ENCODE measurements at places on chromosomes 11 and 22.

- DNase-seq = no peak
These were observed 4.7 kb upstream of the TTC36 start for GRCh38 chr11:118522571-118523072.

DNA sequence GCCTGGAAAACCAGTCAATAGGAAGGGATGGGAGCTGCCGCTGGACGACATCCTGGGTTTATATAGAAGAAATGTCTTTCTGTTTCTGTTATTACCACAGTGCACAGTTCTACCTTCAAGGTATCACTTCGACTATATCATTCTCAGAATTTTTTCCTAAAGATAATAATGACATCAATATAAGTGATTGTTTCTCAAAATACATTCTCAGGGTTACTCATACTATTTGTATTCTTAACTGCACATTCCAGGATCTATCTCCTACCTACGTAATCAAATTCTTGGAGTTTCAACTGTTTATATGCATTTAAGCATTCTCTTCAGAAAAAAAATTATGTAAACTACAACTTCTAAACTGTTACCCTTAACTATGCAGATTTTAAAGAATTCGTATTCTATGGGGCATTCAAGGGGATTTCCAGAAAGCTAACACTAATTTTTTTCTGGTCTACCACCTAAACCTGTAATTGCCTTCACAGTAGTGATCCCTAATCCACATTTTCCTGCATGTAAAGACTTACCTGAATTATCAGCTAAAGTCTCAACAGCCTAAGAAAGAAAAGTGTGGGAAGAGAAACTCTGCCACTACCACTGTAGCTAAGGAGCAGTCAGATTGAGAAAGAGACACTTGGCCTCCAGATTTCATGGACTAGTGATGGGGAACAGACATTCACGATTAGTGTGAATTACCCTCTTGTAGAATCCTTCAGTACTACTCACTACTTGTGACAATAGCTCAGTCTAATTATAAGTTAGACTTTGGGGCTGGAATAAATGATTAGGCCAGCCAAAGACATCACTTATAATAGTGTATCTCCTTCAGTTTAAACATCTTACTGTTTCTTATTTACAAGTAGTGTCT, at the start of gene OR51B5:
Gene OR51B5 (minus strand): TSS at position 51 of the 862 bp plus-strand sequence. CDS start 0 bp downstream, at position 51.
- DNase-seq = no peak

DNA sequence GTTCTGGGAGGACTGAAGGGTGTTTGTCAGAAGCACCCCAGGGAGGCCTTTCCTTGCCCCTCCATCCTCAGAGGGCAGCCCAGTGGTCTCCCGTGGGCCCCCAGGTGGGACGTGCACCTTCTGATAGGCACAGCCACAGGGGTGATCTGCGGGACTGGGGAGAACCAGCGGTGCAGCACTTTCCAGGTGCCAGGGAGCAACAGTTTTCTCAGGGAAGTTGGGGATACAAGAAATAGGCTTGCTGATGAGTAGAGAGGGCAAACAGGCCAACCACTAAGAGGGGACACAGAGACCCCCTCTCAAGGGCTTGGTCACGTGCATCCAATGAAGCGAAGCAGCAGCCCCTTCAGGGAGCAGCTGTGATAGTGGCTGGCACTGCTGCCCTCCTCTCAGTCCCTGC, 107.1 kb upstream of the BID start:
- no peak for DNase-seq

DNA sequence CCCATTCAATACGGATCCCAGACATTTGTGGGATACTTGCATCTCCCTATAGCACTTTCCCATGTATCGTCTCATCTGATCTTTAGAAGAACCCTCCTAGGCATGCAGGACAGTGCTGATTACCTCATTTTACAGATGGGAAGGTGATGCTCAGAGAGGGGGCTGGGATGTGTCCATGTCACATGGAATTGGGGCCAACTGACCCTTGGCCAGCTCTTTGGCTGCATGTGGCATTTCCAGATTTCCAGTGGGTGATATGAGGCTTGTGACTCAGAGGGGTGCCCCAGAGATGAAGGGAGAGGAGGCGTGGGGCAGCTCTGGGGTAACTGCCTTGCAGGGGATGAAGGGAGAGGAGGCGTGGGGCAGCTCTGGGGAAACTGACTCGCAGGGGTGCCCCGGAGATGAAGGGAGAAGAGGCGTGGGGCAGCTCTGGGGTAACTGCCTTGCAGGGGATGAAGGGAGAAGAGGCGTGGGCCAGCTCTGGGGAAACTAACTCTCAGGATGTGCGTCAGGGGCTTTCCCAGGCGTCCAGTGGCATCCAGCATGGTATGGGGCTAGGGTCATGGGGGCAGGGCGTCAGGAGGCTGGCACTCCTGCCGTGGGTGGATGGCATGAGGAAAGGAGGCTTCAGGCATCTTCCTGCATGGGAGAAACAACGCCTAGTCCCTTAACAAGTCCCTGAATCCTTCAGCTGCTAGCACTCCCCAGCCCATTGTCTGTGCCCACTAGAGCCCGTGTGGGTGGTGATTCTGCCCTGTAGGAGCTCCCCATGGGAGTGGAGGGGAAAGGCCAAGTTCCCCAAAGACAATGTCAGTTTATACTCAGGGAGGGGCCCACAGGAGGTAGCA, 11.9 kb upstream of the CERK start:
- no peak for DNase-seq

DNA sequence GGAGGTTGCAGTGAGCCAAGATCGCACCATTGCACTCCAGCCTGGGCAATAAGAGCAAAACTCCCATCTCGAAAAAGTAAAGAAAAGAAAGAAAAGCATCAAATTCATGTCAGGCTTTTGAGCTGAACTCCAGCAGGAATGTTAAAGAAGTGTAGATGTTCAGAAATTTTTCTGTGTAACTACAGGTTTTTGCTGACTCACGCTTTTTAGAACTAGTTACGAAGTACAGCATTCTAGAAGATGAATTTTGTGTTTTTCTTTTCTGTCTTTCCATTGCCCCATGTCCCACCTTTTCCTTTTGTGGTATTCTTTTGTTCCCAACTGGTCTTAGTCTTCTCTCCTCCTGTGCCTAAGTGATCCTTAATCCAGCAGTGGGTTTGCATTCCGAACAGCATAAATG, 56.0 kb upstream of the HORMAD2 start:
- DNase-seq = no peak

- no peak for DNase-seq
These were observed 43.3 kb upstream of the SLC35C1 start for GRCh38 chr11:45761659-45762058.

GRCh38 chr11:19790831-19791552, 78.4 kb downstream of the NAV2 start:
- no peak for DNase-seq

- DNase-seq = no peak
These were observed 646 bp upstream of the PATZ1 start for GRCh38 chr22:31346733-31347250.

DNA sequence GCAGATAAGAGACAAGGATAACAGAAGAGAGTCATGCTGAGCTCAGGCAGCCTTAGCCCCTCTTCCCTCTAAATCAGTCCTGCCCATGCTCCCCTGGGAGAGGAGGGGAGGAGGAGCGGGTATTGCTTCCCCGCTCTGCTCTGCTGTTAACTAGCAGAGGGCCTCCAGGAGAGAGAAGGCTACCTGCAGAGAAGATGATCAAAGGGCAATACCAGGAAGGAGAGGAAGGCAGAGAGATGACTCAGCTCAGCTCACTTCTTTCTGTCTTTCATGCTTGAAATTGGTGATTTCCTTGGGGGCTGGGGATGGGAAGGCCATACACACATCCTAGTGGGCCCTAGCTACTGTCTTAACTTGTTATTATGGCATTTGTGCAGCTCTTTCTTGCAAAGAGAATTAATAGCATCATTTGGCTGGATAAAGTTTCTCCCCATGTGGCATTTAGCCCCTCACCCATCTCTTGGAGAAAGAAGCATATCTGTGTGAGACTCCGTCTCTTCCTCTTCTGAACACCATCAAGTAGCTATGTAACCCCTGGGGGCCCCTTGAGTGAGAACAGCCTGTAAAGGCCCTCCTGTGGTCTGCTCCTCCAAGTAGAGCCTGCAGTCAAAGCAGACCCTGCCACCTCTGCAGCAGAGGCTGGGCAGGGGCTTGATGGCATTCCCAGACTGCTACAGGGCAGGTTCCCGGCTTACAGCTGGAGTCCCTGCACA, 33.4 kb upstream of the AMOTL1 start:
- DNase-seq = no peak

DNA sequence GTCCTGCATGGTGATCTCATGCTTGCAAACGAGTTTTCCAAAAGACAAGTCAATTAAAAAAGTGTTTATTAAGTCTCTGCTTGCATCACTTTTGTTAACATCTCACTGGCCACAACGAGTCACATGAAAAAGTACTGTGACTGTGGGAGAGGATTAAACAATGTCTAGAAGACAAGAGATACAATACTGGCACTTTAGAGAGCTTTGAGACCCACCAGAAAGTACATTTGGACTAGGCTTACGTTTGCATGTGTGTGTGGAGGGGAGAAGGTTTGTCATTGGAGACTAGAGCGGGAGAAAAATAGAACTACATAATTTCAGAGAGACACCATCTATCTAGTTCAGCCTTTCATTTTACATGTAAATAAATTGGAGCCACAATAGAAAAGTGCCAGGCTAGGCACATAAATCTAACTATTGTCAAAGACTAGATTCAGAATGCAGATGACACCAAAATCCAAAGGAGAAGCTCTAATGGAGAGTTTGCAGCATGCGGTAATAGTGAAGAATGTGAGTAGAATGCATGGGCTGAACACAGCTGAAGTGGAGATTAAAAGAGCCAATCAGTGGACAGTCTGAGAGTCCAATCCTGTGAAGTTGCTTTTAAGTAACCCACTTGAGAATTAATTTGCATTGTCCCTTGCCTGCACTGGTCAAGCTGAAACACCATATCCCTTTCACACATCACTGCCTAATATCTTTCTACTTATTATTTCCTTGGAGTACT, 977.4 kb upstream of the FAT3 start:
- no peak for DNase-seq

DNA sequence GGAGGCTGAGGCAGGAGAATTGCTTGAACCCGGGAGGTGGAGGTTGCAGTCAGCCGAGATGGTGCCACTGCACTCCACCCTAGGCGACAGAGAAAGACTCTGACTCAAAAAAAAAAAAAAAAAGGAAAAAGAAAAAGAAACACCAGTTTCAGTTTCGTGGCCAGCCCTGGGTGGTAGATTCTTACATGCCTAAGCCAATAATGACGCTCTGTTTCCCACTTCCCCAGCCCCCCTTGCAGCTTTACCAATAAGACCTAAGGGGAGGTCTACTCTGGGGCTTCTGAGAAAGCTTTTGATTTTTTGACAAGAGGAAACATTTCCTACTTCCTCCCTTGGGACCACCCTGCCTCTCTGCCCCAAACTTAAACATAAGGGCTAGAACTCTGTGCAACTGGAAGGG, 30.0 kb upstream of the PTPRJ start:
- peak; percentile 36 for DNase-seq

DNA sequence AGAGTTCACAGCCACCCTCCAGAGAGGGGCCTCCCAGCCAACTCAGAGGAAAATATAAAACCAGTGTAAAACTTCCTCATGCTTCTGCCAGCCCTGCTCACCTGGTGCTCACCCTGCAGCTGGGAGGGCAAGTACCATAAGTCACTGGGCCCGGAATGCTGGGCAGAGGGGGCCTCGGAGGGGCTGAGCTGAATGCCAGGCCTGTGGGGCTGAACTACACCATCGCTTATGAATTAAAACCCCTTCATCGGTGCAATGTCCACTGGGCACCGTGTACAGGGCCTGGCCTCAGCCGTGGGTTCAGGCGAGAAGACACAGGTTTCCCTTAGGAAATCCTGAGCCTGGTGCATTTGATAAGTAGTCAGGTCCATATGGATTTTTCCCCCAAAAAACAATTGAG, 828.6 kb downstream of the TBC1D22A start:
- no peak for DNase-seq

Data from stimulated activated CD4-positive, alpha-beta T cell treated with anti-CD3 and anti-CD28 coated beads, Interleukin-1b, Interleukin-23, amount 100 ng/mL, for 1 hour (primary cell).